Fibroblast of skin of right biceps (primary cell): ENCODE measurements at places on chromosomes 5 and 9.

GRCh38 chr5:10789021-10789420, 28.0 kb upstream of the DAP start:
- peak; percentile 88 for DNase-seq

- no peak for DNase-seq
Observed at GRCh38 chr9:109418827-109419226, 79.3 kb downstream of the PTPN3 start.

DNA sequence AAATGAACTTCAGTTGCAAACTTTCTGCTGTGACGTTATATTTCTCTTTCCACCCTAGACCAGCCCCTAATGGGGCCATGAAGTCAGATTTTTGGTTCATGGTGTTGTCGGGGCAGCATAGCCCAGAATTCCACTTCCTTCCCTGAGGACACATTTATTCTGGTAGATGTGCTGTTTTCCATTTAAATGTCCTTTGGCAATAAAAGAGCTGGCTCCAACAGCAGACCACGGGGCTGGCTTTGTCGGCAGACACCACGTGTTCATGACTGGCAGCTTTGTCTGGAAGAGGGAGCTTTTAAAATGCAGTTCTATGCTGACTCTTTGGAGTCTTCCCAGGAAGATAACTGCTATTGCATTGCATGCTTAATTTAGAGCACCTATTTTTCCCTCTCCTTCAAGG, 17.6 kb upstream of the LCP2 start:
- peak; percentile 11 for DNase-seq

DNA sequence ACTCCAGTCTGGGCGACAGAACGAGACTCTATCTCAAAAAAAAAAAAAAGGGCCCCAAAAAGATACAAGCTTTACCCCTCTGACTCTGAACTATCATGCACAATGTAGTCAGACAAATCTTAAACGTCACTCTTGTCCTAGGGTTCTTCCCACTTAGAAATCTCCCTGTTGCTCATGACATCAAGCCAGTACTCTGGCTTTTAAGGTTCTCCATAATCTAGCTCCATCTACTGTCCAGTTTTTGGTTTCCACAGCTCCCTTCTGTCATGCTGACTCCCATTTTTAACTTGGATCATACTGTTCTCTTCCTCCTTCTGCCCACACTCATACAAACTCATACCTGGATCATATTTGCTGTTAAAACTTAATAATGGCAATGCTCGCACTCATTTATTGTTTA, 156.7 kb upstream of the TLX3 start:
- peak; percentile 23 for DNase-seq

GRCh38 chr5:36640949-36641348, 34.5 kb downstream of the SLC1A3 start:
- peak; percentile 35 for DNase-seq

DNA sequence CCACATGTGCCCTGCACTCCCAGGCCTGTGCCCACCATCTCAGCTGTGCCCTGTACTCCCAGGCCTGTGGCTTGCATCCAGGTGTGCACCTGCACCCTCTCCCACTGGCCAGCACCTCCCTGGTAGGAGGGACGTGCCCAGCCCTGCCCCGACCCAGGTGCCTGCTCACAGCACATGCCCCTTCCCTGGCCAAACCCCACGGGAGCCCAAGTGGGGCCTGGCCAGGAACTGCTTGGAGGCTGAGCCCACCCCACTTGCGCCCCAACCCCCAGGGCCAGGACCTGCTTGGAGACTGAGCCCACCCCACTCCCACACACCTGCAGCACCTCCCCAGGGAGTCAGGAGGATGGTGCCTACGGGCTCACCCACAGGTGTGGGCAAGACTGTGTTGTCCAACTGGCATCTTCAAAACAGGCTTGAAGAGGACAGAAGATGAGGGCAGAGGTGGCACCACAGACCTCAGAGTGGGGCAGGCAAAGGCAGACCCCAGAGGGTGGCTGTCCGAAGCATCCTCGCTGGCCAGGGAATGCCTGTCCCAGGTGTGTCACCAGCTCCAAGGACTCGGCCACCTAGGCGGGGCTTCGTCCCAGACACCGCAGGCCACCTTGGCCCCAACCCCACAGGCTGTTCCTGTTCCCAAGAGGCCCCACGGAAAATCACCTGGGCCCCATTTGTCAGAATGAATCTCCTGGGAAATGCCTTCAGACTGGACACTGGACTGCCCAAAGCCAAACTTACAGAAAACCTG, 10.8 kb downstream of the ZDHHC11B start:
- DNase-seq: no peak

- DNase-seq: peak; percentile 8
Observed at GRCh38 chr5:68818057-68818695, 275.6 kb upstream of the SLC30A5 start.

DNA sequence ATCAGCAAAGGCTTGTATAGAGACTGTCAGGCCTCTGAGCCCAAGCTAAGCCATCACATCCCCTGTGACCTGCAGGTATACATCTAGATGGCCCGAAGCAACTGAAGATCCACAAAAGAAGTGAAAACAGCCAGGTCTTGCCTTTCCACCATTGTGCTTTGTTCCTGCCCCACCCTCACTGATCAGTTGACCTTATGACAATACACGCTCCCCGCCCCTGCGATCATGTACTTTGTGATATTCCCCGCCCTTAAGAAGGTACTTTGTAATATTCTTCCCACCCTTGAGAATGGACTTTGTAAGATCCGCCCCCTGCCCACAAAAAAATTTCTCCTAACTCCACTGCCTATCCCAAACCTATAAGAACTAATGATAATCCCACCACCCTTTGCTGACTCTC, 18.6 kb upstream of the NPM1 start:
- DNase-seq: no peak

DNA sequence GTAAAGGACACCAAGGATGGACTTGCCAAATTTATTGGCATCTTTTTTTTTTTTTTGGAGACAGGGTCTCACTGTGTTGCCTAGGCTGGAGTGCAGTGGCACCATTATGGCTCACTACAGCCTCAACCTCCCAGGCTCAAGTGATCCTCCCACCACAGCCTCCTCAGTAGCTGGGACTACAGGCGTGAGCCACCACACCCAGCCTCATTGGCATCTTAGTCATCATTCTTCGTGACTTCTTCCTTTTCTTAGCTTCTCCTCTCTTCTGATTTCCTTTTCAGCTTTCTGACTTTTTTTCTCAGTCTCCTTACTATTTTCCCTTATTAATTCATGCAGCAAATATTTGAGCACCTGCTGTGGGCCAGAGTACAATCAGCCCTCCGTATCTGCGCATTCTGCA, 6.1 kb downstream of the MAML1 start:
- DNase-seq: no peak

DNA sequence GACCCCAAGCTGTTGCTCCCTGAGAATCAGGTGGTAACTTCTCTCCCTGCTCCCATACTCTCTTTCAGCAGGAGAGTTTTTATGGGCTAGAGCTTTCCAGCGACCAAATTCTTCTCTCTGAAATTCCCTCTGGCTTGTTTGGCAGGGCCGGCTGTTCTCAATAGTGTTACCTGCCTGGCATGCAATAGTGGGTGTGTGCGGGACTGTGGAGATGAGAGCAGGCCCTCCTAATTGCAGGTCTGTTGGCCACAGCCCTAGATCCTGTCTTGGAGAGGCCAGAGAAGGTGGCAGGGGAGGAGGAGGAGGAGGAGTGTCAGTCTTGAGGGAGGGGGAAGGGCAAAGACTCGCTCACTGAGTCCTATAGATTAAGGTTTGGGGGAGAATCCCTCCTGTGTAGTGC, 29.5 kb downstream of the AQP7 start:
- no peak for DNase-seq

DNA sequence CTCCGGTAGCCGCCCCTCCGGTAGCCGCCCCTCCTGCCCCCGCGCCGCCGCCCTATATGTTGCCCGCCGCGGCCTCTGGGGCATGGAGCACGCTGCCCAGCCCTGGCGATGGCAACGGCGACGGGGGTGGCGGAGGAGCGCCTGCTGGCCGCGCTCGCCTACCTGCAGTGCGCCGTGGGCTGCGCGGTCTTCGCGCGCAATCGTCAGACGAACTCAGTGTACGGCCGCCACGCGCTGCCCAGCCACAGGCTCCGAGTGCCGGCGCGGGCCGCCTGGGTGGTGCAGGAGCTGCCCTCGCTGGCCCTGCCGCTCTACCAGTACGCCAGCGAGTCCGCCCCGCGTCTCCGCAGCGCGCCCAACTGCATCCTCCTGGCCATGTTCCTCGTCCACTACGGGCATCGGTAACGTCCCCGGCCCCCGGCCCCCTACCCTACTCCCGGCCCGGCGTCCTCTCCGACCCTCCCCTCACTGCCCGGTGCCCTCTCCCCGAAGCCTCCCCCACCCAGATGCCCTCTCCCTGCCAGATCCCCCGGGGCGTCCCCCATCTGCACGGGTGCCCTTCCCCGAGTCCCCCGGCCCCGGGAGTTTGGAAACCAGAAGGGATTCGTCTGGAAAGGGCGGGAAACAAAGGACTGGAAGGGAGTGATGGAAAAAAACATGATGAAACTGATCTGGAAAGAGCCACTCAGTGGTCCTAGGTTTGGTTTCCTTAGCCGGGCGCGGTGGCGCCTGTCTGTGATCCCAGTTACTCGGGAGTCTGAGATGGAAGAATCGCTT, 417 bp downstream of the SRD5A1 start:
- DNase-seq: peak; percentile 12

DNA sequence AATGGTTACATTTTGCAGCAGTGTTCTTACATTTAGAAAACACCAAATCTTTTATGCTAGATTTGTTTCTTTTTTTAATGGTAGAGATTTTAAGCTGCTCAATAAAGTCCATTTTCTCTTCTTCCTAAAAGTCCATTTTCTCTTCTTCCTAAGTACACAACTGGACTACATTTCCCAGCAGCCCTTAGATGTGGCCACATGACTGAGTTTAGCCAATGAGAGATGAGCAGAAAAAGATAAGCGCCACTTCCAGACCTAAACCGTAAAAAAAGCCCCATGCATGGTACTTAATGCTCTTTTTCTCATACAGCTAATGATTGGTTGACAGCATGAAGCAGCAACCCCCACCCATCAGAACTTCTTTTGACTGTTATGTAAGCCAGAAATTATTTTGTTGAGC, 206.7 kb downstream of the FAM114A2 start:
- no peak for DNase-seq

DNA sequence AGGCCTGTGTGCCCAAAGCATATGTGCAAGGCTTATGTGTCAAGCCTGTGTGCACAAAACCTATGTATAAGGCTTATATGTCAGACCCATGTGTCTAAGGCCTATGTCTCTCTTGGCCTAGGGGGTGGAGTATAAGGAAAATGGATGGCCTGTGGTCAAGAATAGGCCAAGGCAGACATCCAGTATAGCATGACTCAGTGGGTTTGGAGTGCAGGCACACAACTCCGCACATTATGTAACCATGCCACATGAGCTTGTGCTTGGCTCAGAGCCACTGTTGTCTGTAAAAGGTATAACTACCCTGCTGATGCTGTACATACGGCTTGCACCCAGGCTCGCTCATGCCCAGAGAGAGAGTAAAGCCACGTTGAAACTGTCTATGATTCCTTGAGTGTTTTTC, 626.4 kb upstream of the NUDT12 start:
- DNase-seq: peak; percentile 64

- peak; percentile 14 for DNase-seq
Observed at GRCh38 chr5:144567421-144567780, 396.7 kb downstream of the KCTD16 start.

DNA sequence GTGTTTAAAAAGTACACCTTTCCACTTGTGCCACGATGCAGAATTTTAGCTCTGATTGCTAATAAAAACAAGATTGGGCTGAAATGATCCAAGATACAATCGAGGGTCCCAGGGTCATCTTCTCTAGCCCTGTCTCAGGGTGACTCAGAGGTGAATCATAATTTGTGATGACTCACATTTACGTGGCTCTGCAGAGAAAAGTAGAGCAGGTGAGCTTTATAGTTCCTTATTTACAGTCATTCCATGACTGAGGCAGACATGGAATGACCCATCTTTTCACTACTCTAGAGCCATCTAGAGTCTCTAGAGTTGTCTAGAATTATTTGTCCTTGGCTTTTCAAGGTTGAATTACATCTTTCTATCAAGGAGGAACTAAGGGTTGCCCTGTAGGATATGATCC, 155.2 kb downstream of the GAS1 start:
- peak; percentile 70 for DNase-seq

DNA sequence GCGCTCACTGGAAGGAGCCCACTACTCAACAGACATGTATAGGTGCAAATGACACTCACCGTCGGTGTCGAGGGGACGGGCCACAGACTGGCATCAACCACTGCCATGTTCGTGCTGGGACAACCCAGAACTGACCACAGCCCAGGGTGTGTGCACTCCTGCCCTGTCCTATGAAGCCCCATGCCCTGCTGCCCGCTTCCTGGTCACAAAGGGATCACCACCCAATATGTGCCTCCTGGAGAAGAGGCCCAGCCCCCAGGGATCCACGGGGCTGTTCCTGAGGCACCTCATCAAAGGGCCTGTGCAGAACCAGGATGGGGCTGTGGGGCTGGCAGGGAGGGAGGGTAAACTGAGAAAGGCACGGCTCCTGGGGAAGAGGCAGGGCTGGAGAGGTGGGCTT, 43.1 kb downstream of the PRRT1B start:
- no peak for DNase-seq

- peak; percentile 40 for DNase-seq
Observed at GRCh38 chr5:149420545-149421371, 41.7 kb upstream of the IL17B start.

GRCh38 chr5:177510567-177511053, 984 bp upstream of the DOK3 start:
- no peak for DNase-seq

DNA sequence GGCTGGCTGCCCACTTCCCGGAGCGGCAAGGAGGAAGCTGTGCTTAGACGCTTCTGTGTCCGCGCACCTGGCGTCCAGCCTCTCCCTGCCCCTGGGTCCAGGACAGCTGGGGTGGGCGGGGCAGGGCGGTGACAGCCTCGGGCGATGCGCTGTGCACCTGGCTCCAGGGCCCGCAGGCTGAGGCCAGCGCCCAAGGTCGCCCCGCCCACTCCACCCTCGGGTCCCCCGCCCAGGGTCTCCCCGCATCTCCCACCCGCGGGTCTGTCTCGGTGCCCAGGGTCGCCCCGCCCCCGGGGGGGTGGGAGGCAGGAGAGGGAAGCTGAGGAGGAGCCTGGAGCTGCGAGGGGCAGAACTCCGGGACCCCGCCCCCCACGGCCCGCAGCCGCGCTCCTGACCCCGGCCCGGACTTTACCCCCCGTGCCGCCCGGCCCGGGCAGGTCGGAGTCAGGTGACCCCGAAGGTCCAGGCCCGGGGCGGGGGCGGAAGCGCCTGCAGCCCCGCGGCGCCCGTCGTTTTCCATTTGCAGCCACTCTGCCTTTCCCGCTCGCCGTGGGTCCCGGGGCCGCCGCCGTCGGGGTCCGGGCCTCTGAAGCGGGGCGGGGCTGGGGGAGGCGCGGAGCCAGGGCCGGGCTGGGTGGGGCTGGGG, at the start of gene ENTPD8:
ENTPD8 (minus strand) TSS at position 69 of the 646 bp plus-strand sequence. CDS start 3,072 bp downstream, outside the sequence.
- DNase-seq: no peak

DNA sequence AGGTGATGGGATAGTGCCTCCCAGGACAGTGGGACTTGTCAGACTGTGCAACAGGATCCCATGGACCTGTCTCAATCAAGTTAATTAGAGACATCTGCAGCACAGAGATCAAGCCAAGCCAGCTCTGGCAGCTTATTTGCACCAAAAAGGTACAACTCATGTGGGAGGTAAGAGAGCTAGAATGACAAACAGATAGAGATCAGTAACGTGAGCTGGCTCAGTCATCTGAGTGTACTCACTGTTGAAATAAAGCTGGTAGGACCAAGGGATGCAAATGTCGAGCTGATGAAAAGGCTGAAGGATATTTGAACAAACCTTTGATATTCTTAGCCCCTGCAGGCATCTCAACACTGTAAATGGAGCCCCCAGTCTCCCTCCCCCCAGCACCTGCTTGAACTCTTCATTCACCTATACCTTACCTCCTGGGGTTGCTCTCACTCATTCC, 198.1 kb downstream of the EFNA5 start:
- DNase-seq: no peak

- no peak for DNase-seq
Observed at GRCh38 chr5:89343666-89344065, 460.7 kb upstream of the MEF2C start.

- no peak for DNase-seq
Observed at GRCh38 chr5:126488443-126489065, 65.3 kb downstream of the GRAMD2B start.
